KBM-7 (cell line): ENCODE measurements at places on chromosomes 12 and 14.

- no peak for DNase-seq
These were observed 9.5 kb upstream of the PGF start for GRCh38 chr14:74964787-74965485.

DNA sequence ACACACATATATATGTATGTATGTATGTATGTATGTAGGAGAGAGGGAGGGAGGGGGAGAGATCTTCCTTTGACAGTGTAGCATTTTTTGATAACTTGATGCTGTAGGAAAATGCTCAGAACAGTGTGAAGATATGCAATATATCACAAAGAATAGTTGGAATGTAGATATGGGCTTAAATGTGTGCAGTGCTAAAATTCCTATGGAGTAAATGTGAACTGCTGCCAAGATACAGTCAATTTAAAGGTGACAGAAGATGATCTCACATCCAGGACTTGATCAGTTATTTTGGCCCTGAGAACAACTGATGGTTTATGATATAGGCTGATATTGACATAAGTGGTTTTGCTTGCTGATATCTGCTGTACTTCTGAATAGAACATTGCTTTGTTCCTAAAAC lies 84.2 kb downstream of the DAAM1 start:
- DNase-seq, result no peak

GRCh38 chr12:57169969-57170368 lies 22.6 kb upstream of the LRP1-AS start:
- DNase-seq, result peak; percentile 23

DNA sequence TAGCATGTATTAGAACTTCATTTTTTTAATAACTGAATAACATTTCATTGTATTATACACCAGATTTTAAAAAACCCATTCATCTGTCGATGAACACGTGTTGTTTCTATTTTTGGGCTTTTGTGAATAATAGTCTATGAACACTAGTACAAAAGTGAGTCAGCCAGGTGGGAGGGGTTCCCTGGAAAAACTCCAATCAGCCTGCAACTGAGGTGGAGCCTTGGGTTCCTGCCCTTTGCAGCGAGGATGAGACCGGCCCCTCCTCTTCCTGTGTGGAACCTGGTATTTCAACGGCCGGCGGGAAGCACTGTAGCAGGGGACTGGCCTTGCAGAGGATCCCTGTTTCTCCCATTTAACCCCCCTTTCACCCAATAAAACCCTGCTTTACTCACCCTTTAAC lies 56.1 kb downstream of the LMNTD1 start:
- DNase-seq, result no peak

DNA sequence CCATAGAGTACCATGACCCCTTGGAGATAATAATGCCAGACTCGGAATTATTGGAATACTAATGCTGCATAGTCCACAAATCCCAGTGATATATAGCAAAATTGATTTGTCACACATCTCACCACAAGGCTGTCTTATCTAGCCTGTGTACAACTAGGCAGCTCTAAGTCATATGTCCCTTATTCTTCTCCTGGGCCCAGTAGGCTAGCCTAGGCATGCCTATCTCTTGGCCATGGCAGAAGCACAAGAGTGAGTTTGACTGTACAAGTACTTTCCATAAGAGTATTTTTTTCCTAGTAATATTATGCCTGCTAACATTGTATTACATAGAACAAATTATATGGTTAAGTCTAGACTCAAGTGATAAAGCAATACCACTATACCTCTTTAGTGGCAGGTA lies 1122.1 kb upstream of the SEL1L start:
- DNase-seq, result no peak

DNA sequence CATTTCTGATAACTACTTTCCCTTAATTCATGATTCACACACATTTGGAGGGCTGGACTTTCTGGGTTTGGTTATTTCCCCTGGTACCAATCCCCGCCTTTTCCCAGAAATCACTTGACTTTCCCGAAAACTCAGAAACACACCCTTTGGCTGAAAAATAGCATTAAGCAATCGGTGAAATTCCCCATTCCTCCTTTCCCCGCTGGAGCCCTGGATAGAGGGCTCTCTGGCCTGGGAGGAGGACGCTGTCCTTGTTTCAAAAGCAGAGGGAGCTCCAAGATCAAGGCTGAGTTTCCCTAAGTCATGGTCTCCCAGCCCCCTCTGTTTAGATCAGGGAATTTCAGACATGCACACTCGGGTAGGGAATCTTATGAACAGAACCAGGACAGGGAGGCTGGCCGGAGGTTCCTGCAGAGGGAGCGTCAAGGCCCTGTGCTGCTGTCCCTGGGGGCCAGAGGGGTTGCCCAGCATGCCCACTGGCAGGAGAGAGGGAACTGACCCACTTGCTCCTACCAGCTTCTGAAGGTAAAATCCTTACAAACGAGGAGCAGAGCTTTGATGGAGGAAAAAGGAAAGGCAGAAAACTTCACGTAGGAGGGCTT lies at the start of gene C1S:
TSS of gene C1S (plus strand) at position 366 of the 602 bp plus-strand sequence. CDS start 1,195 bp downstream, outside the sequence.
- DNase-seq, result no peak

DNA sequence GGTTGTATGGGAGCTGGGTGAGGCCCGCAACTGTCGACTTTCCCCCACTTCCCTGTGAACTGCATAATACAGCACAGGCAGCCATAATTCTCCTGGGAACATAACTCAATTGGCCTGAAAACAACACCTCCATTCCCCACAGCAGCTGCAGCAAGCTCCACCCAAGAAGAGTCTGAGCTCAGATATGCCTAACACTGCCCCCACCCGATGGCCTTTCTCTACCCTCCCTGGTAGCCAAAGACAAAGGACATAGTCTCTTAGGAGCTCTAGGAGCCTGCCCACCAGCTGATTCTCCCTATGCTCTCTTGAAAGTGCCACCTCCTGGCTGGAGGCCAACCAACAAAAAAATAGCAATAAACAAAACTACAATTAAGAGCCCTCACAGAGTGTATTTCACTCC lies 542.7 kb upstream of the LMO3 start:
- no peak for DNase-seq

- DNase-seq, result no peak
These were observed 5.1 kb downstream of the C12orf56 start for GRCh38 chr12:64385468-64385867.

GRCh38 chr14:33796356-33796755 lies 154.5 kb downstream of the EGLN3 start:
- no peak for DNase-seq

GRCh38 chr12:70686907-70687306 lies 49.7 kb upstream of the PTPRB start:
- no peak for DNase-seq

- no peak for DNase-seq
These were observed 7.5 kb upstream of the ETFBKMT start for GRCh38 chr12:31651893-31652521.

DNA sequence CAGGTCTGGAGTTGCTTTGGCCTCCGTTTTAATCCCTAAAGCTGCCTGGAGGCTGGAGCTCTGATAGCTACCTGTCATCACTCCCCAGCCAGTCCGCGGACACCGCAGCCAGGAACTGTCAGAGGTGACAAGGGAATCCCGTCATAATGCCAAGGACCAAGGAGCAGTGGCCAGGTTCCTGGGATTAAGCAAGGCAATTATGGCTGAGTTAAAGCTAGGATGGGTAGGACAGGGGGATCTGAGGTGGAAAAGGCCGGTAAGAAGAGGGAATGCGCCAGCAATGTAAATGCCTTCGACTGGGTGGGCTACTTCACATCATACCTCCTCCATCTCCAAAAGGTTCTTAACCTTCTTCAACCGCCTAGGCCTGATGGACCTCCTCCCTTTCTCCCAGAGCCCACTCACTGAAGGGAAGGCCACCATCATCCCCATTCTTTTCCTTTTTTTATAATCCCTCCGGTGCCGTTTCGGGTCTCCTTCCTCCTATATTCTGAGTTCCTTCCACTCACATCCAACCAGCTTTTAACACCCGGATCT lies 1.9 kb downstream of the PPP1R3E start:
- peak; percentile 38 for DNase-seq

DNA sequence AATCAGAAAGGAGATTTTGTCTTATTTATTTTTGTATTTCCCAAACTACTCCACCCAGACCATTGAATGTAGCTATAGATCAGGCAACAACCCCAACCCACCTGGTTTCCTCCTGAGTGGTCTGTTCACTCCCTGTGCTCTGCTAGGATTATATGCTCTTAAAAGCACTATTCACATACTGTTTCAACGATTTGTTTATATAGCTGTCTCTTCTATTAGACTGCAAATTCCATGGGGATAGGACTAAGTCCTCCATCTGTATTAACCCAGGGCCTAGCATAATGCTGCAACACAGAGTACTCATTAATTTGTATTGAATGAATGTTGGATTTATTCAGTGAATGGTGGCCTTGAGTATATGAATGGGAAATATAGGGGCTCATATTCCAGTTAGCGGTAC lies 307.6 kb downstream of the RAD51B start:
- no peak for DNase-seq

- DNase-seq, result no peak
These were observed 220 bp upstream of the KRT83 start for GRCh38 chr12:52321418-52321817.

GRCh38 chr12:52306731-52307130 lies 14.5 kb downstream of the KRT83 start:
- no peak for DNase-seq

DNA sequence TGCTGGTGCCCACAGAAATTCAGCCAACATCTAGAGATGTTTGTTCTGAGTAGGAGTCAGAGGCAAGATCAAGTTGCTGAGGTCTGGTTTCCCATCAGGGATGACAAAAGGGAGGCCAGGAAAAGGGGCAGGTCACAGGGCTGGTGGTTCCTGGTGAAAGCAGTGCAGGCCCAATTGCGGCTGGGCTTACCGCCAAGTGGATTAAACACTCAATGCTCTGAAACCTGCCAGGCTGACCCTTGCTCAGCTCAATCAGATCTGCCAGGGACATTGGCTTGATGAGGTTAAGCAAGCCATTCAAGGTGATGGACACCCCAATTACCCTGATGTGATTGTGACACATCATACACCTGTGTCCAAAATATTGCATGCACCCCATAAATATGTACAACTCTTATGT lies 5.5 kb upstream of the OAS1 start:
- no peak for DNase-seq

- no peak for DNase-seq
These were observed 31.9 kb downstream of the SERPINA1 start for GRCh38 chr14:94356379-94357056.

- DNase-seq, result no peak
These were observed 428.2 kb downstream of the ATP23 start for GRCh38 chr12:58369576-58369975.

GRCh38 chr12:85310025-85310424 lies 30.0 kb downstream of the ALX1 start:
- DNase-seq, result no peak

DNA sequence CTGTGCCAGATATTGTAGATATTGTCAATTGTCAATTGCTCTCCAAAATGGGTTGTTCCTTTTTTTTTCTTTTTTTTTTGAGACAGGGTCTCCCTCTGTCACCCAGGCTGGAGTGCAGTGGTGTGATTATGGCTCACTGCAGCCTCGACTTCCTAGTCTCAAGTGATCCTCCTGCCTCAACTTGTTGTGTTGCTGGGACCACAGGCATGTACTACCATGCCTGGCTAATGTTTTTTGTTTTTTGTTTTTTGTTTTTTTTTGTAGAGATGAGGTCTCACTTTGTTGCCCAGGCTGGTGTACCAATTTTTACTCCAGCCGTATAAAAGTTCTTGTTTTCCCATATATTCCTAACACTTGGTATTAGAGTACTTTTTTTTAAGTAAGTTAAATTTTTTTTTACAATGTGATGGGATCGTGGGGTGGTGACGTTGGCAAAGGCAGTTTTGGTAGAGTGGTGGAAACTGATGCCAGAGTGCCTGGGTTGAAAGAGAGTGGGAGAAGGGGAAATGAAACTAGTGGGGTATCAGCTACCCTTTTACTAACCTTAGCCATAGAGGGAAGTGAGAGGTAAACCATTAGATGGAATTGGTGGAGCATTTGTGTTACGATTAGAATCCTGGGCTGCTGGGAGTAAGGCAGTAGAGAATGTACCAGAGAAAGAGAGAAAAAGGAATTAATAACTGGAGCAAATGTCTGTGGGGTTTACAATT lies 33.0 kb upstream of the CFAP54 start:
- no peak for DNase-seq

- DNase-seq, result no peak
These were observed 145.2 kb upstream of the BTG1 start for GRCh38 chr12:92290886-92291285.

DNA sequence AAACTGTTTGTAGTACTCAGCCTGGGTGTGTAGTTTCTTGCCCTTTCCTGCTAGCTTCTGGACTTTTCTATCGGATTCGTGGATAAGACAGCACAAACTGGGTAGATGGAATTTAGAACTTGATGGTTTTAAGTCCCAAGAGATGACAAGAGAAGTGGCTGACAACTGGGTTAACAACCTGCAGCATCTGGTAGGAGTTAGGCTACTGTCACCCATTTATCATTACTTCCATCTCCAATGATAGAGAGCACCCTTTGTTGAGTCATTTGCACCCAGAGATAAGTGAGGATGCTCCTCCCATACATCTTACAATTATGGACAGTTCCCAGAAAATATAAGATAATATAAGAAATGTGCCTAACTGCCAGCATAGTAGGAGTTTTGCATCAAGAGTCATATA lies 50.2 kb upstream of the FLRT2 start:
- DNase-seq, result no peak

- no peak for DNase-seq
These were observed 19.0 kb downstream of the NOC4L start for GRCh38 chr12:132163041-132163910.

DNA sequence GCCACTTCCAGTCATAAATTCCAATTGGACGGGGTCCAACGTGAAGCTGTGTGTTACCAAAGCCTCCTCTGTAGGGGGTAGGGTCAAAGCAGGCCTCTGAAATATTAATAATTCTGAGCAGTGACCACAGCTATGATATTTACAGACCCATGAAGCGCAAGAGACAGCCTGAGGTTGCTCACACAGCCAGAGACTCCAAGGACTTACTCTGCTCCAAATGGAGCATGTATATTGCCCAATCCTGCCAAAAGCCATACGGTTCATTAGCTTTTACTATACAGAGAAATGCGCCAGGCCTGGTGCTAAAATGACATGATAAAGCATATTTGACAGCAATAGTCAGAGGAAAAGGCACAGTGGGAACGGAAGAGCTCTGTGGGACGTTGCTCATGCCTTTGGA lies 151.3 kb downstream of the PAH start:
- DNase-seq, result no peak

GRCh38 chr12:29071099-29071498 lies 78.0 kb upstream of the FAR2 start:
- DNase-seq, result no peak

GRCh38 chr12:123260081-123260480 lies 11.6 kb downstream of the CDK2AP1 start:
- DNase-seq, result no peak

GRCh38 chr12:105793421-105793820 lies 345.3 kb downstream of the NUAK1 start:
- no peak for DNase-seq

DNA sequence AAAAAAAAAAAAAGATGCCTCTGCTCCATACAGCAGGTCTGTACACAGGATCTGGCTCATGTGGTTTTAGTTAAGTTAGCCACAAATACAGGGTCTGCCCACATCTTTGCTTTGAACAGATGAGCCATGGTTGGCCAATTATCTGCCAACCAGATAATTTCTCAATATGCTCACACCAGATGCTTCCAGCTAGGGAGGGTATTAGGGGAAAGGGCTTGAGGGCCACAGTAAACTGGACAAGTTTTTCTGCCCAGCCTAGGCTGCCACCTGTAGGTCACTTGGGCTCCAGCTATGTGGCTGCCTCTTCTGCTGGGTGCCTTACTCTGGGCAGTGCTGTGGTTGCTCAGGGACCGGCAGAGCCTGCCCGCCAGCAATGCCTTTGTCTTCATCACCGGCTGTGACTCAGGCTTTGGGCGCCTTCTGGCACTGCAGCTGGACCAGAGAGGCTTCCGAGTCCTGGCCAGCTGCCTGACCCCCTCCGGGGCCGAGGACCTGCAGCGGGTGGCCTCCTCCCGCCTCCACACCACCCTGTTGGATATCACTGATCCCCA lies 776 bp downstream of the RDH5 start:
- DNase-seq, result peak; percentile 55
